Activated T-cell treated with anti-CD3 and anti-CD28 coated beads, Interleukin-2, amount 50 U/mL, for 24 hours (primary cell): ENCODE measurements at places on chromosomes 3 and 15.
A peak's percentile ranks its signal among the peaks of the same experiment; 100 is the strongest.

DNA sequence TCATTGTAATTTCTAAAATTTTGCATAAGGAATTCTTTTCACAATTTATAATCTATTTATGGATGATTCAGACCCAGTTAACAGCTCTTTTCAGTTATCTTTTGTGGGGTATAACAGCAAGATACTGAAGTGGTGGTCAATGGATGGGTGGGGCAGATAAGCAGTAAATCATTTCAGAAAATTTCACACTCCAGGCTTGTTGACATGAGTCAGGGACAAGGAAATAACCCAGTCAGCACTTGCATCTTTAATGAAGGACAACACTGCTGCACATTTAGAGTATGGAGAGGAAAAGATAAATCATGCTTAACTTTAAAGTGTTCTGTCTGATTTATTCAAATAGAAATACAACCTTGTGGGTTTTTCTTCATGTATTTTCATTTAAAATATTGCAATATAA, 181.6 kb downstream of the ROBO1 start:
- DNase-seq = no peak

- DNase-seq = no peak
These were observed 83.1 kb downstream of the LMLN start for GRCh38 chr3:198043119-198043518.

DNA sequence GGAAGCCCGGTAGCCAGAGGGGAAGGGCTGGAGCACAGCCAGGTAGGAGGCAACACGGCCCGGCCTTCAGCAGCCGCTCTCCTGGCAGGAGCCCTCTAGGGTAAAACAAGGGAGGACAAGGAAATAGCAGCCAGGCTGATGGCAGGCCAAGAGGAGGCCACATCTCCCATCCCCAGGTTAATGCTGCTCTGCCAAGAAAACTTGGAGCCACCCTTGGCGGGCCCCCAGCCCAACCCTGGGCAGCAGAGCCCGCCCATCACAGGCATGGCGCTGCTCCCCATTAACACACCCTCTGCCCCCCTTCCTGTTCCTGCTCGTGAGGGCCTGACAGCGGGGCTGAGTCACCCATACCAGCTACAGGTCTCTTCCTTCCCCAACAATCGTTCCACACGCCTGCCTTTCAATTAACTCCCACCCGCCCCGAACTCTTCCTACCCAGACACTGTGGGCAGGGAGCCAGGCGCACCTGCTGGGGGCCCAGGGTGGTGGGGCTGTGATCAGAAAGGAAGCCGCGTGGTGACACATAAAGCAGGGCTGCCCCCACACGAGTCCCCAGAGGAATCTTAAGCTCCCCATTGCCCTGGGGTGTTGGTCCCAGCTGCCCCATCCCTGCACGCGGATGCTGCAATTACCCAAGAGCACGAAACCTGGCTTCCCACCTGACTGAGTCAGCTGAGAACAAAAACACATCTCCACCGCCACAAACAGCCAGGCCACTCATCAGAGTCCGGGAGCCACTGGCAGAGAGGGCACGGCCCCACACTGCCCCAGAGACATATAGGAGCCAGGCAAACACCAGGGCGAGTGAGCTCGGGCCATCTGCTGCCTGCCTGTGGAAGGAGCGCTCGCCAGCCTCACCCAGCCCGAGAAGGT, at the start of gene C15orf62:
Gene C15orf62, plus strand, starts transcription at position 707 of the 873 bp plus-strand sequence. CDS start 516 bp downstream, outside the sequence.
- DNase-seq = peak; percentile 76

DNA sequence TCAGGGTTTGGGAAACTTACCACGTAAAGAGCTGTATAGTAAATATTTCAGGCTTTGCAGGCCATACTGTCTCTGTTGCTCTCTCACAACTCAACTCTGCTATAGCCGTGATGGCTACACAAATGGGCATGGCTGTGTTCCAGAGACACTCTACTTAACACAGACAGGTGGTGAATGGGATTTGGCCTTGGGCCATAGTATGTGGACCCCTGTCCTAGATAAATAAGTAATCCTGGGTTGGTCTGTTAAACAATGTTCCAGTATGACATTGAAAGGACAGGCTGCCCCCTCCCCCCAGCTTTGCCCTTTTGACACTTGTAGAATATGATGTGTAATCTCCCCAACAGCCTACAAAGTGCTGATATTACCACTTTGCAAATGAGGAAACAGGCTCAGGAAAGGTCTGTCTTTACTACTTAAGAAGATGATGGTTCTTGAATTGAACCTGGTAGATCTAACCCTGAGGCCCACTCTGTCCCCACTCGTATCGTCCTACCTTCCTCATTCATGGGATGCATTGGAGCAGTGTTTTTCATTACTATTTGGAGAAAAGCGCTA, 38.4 kb downstream of the SLCO3A1 start:
- DNase-seq = no peak

DNA sequence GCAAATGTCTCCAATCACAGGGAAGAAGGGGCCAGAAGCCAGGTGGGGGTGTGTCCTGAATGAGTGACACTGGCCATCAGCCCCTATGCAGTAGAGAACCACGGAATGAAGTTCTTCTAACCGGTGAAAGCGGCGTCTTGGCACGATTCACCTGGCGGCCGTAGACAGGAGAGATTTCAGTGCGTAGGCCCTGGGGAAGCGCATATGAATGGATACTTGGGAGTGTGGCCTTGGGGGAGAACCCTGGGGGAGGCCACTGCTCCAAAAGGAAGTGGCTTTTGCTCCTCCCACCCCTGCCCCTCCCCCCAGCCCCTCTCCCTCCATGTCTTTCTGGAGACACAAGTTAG, 43.6 kb downstream of the RBPMS2 start:
- DNase-seq = no peak

GRCh38 chr3:121821421-121822199, 13.2 kb downstream of the IQCB1 start:
- no peak for DNase-seq

DNA sequence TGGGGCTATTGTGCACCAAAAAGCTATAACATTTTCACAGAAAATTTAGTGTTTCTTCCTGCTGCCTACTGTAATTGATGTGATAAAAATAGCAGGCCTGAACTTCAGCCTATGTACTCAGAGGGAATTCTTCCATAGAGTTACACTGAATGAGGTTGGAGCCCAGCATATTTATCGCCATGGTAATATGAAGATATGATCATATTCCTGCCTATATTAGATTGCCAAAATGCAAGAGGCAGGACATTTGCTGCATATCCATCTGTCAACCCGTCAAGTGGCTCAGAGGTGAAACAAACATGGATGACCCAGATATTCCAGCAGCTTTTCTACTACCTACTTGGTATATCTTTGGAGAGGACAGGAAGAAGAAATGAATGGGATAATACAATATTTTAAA, 1150.6 kb downstream of the TBL1XR1 start:
- no peak for DNase-seq

DNA sequence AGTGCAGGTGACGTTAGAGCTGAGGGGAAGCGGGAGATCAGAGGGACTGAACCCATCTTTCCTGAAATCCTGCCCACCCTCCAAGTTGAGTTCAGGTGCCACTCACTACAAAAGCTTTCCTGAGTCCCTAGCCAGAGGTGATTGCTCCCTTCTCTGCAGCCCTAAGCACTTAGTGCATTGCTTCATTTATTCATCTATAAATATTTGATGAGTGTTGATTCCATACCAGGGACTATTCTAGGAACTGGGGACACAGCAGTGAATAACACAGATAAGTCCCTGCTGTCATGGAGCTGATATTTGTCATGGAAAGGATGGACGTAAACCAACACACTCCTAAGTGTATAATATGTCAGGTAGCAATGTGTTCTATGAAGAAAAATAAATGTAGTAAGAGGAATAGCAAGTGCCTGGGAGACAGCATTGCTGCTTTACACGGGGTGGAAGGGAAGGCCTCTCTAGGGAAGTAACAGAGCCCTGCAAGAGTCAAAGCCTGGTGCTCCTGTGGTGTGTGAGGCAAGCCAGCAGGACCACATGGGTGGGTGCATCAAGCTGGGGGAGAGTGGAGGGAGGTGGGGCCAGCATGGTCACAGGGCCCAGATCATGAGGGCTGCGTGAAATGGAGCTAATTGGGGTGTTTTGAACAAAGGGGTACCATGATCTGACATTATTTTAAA, 18.6 kb downstream of the ALPK3 start:
- no peak for DNase-seq

DNA sequence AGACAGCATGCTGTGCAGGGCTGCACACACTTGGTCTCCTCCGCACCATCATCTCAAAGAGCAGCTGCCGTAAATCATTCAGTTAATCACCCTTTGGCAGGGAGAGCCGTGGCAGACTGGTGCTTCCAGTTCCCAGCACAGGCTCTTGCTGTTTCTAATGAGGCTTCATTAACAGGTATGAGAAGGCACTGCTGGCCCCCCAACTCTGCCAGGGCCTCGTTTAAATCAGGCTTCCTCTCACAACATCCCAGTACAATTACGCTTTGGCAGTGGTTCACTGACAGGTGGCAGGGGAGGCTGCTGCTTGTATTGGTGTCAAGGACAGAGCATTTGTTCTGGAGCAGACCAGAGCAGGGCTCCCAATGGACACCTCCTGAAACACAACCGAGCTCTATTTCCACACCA, 77.1 kb downstream of the BFSP2 start:
- DNase-seq = no peak

GRCh38 chr15:38112406-38112805, 140.2 kb upstream of the SPRED1 start:
- no peak for DNase-seq
